ENCODE measurements at places on chromosomes 4 and X. TPM values are rescaled to one million over a fixed set of nuclear protein-coding genes. Genes with fewer than 3 reads are reported as not detected.

The SPOCK3 gene
- total RNA-seq: not detected

The CDX4 gene
- total RNA-seq: not detected

The GBA3 gene
- total RNA-seq: not detected

The SLC4A4 gene
- 2.9 TPM for total RNA-seq

The RAB40A gene
- 0.07 TPM for total RNA-seq

The RTL9 gene
- total RNA-seq: not detected

The PDE5A gene
- 0.12 TPM for total RNA-seq

The ATOH1 gene
- not detected for total RNA-seq

The YTHDC1 gene
- 98.4 TPM for total RNA-seq

The AKAP4 gene
- total RNA-seq: not detected

The FAM47C gene
- not detected for total RNA-seq

The ATP1B4 gene
- total RNA-seq: not detected

The POLA1 gene
- 25.6 TPM for total RNA-seq

Measured in activated naive CD4-positive, alpha-beta T cell treated with anti-CD3 and anti-CD28 coated beads, Interleukin-2, amount 10 ng/mL, durations not matched to agents 5 hours and 36 hours (primary cell).